ENCODE measurements at places on chromosomes 7 and 10.

DNA sequence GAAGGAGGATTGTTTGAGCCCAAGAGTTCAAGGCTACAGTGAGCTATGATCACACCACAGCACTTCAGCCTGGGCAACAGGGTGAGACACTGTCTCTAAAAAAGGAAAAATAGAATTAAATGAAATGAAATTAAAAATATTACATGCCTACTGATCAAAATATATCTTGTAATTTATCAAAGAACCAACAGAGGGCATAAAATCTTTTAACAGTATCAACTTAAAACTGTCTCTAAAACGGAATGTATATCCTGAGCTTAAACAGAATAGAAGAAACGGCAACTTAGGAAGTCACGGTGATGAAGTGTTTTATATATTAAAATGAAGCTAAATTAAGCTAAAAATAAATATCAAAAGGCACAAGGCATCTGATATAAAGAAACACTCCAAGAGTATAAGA, 78.8 kb downstream of the MTPAP start:
- no peak for DNase-seq

DNA sequence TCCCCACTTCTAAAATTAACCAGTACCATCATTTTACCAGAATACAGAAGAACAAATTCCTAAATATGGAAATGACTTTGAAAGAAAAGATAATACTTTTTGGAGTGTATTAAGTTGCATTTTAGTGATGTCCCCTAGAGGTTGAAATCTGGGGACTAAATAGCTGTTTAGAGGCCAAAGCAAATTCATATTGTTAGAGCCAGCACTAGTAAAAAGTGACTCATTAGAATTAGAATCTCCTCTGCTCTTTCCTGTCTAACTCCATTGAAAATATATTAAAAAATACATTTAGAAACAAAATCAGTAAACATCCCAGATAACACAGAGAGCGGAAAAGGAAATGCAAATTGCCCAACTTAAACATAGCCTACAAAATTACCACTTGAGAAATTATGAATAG, 1189.6 kb upstream of the C7orf33 start:
- DNase-seq = no peak

- DNase-seq = no peak
Observed at GRCh38 chr10:118356628-118357027, 14.5 kb upstream of the FAM204A start.

DNA sequence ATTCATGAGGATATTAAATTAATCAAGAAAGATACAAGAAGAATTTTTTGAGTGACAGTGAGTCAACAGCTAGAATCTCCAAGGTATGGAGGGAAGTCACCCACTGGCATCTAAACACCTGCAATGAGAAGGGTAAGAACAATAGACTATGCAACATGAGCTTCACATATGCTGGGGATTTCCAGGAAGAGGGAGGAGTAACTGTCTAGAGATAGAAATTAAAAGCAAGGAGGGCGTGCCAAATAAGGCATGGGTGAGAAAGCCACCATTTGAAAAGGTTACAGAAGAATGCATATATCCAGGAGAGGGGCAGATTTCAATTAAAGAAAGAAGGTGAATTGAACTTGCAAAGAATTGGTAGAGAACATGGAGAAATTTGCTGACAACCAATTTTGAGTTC, 365.7 kb downstream of the GPR37 start:
- DNase-seq = no peak

GRCh38 chr7:46859963-46860475, 721.9 kb downstream of the TNS3 start:
- DNase-seq = no peak

DNA sequence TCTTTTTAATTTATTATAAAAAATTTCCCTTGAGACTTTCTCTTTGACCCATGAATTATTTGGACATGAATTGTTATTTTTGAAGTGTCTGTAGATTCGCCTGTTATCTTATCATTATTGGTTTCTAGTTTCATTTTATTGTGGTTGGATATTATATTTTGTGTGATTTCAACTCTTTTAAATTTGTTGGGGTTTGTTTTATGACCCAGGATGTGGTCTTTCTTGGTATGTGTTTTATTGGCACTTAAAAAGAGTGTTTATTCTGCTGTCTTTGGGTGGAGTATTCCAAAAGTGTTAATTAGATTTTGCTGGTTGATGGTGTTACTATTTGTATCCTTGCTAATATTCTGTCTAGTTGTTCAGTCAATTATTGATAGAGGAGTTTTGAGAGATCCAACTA, 50.5 kb upstream of the GPR141 start:
- DNase-seq = no peak

DNA sequence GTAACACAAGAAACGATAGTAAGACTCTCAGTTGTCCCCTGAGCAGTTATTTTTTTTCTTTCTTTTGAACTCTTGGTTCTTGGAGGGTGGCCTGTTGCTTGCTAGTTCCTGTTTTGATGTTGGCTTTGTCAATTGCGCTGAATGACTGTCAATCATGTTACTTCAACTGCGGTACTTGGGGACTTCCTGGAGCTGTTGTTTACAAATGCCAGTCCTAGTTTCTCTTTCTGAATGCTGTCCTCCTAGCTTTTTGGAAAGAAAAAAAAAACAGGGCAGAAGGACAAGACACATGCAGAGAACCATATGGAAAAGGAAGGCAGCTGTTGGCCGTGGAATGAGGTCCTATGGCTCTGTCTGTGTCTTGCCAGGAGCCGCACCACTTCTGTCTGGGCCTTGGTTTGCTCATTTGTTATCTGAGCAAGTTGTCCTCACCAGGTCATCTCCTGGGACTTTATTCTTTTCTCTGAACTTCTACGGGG, 7.0 kb upstream of the PDCD4 start:
- no peak for DNase-seq

GRCh38 chr10:70850097-70850496, 34.3 kb downstream of the SGPL1 start:
- DNase-seq = no peak

GRCh38 chr7:148821422-148821821, 62.7 kb downstream of the EZH2 start:
- no peak for DNase-seq

DNA sequence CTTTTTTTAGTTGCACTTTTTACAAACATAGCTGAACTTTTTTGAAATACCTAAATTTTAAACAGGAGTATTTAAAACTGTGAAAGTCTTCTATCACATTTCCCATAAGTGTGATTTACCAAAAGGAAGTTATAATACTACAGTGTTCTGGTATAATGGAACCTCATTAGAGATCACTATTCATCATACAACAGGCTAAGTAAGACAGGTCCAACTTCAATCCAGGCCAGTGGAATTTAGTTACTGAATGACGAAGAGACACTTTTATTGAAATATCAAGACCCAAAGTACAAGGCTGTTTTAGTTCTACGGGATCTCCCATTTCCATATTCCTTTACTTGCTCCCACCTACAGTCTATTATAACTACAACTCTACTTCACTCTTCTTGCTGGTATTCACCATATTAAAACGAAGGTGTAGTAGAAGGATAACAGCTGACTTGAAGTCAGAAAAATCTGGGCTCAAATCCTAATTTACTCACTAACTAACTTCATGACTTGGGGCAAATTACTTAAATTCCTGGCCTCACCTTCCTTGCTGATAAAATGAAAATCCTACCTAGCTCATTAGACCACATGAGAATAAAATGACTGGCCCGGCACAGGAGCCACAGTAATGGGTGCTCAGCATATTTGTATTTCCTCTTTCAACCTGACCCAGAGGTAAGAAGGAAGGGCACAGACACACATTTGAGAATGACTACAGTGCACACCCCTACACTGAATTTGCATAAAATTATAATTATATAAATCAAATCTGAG, 21.6 kb downstream of the GPAM start:
- DNase-seq = no peak

DNA sequence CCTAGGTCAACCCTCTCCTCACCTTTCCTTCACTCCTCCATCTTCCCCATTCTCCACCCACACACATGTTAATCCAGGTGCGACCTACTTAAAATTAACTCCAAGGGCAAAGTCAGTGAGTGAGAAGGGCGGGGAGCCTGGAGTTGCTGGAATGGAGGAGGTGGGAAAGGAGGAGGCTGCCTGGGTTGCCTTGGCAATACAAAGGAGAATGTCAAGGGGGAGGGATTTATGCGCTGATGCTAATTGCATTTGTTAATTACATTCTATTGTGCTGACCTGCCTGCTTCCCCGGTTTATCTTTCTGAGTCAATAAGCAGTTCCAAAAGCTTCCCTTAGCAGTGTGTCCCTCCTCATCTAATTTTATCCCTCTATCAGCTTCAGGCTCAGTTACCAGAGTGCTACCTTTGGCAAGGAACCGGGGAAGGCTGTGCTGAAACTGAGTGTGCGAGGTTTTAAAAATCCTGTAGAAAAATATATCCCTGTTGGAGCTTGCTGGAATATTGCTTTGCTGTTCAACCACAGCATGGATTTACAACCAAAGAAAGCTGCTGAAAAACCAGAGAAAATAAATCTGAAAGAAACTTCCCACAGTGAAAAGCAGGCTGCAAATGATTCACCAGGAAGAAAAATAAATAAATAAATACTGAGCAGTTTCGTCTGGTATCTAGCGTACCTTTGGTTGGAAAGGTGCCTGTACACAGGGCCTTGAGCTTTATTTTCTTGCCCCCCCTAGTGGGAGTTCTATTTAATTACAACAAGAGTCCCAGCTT, 113.2 kb upstream of the DGKB start:
- peak; percentile 89 for DNase-seq

DNA sequence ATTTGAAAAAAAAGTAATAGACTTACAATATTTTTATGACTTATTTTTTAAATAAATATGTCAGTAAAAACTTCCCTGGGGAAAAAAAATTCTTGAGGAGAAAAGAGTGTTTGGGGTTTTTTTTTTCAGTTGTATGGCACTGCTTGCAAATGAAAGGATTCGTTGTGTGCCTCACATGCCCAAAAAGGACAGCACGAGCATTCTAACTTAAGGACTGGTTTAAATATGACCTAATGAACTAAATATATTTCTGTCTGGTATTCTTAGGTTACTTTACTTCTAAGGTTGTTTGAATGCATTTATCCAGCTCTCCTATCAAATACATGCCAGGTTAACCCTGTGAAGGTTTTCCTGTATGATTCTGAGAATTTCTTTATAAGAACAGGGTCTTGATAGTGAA, 988 bp upstream of the CD36 start:
- DNase-seq = no peak

- no peak for DNase-seq
Observed at GRCh38 chr7:121442845-121443244, 46.7 kb upstream of the FAM3C start.

GRCh38 chr10:22630234-22631174, 83.9 kb downstream of the PIP4K2A start:
- no peak for DNase-seq

DNA sequence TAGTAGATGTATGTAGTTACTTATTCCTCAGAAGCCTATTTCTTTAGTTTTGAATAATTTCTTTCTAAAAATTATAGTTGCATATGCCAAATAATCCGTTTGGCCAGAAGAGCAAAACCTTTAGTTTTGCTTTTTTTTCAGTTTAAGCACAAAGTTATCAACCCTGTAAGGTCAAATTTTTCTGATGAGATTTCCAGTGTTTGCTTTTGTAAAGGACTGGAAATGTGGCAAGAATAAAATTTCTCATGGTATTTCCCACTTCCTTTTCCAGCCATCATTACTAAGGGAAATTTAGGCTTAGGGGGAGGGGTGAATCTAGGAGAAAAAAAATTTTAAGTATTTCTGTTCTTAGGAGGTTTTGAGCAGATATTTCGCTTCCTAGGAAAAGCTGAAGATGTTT, 7.6 kb downstream of the CALD1 start:
- DNase-seq = no peak

DNA sequence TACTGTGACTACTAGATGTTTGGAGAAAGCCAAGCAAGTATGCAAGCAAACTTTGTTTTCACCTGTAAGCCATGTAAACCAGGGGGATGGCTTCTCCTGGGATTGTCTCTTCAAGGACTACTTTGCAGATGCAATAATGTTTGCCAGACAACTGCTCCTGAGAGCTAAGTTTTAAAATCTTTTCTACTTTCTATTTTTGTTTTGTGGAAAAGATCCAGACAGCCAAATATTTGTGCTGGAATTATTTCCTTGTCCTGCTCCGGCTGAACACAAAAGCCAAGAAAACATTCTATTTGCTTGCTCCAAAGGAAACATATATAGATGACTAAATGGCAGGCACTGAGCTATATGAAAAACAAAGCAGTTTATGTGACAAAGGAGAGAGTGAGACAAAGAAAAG, 51.6 kb downstream of the TFPI2 start:
- DNase-seq = no peak

DNA sequence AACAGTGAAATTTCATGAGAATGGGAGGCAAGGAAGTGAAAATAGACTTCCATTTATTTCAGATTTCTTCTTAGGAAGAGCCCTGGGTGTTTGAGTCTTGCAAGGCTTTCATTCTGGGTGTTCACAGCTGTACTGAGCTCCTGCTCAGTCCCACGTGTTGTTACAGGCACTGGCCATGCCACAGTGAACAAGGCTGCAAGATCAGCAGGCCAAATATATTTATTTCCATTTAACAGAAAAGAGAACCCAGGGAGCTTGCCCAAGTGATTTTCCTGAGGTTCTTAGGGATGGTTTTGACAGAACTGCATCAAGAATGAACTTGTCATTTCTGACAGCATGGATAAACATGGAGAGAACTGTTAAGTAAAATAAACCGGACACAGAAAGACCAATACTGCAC, 54.5 kb upstream of the CD36 start:
- no peak for DNase-seq

DNA sequence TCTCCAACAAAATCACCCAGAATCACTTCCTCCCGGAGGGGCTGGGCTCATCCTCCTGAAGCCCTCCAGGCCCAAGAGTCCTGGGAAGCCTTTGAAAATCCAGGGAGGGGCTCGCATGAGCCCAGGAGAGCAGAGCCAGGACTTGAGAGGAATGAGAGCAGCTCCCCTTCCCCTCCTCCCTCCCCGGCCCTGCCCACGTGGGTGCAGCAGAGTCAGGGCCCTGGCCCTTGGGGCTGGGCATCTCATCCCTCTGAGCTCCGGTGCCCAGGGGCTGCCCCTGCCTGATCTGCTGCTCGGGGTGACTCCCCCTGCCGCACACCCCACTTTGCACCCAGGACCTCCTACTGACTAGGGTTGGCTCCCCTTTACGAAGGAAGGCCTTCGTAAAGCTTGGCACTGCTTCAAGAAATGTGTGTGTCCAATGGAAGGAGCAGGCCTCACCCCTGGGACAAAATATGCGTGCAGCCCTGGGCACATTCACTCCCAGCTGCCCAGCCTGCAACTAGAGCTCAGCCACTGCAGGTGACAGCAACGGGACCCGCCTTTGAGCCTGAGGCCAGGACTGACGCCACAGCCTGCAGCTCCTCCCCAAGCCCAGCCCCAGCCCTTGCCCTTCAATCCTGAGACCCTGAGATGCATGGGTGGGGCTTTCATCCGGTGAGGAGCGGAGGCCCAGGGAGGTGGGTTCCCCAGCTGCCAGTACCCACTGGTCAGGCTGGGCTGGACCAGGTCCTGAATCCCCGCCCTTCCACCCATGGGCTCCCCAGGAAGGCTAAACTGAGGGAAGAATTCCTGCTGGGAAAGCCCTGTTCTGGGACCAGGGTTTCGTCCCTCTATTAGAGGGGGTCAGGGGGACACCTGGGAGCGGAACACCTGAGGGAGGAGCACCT, 21.8 kb downstream of the PWWP2B start:
- no peak for DNase-seq
